ENCODE measurements at places on chromosomes 5 and 9.

DNA sequence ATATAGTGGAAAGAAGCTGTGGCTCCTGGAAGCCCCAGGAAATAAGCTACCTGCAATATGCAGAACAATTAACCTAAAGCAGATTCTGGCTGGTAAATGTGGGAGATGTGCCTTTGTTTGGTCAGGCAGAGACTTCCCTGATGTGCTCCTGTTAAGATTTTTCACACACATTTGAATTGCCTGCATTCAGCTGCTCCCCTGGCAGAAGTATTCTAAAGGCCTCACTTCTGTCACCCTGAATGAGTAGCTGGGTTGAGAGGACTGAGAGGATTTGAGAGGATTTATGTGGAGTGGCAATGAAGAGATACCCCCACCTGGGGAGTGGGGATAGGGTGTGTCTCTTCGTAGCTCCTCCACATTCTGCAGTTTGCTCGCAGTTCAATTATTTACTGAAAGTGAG lies 130.5 kb downstream of the ST8SIA4 start:
- DNase-seq: no peak

GRCh38 chr5:56323505-56323904 lies 90.4 kb upstream of the ANKRD55 start:
- DNase-seq: no peak

DNA sequence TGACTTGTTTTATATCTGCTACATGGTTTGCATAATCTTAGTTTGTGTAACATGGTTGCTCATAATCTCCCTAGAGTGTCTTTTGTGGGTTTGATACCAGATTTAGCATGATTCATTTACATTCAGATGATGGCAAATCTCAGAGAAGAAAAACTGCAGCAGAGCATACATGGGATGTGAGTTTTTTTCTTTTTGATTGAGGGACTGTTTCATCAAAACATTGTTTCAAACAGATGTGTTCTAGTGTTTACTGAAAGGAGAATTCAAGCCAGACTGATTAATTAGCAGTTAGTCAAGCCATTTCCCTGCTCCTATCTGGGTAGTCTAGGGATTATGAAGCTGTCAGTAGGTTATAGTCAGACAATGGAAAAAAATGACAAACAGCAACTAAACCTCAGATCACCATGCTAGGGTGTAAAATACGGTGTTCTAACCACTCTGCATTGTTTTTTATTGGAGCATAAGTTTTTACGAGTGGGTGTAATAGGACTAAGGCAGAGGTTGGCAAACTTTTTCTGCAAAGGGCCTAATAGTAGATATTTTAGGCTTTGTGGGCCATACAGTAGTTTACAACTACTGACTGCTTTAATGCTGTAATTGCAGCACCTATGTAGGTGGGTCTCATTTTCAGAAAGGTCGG lies 10.5 kb upstream of the GDNF start:
- no peak for DNase-seq

DNA sequence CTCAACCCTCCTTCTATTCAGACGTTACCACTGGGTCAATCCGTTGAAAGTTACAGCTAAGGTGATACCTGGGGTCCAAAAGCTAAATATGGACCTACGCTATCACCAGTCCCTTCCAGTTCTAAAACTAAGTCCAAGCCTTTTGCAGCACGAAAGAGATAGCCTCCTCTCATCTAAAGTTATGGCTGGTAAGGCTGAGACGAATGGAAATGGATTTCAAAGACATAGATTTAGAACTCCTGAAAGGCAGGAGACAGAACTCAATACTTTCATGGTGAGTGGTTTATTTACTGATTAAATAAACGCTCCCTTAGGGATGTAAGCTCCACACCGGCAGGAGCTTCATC lies 751 bp upstream of the RIC1 start:
- DNase-seq: no peak

DNA sequence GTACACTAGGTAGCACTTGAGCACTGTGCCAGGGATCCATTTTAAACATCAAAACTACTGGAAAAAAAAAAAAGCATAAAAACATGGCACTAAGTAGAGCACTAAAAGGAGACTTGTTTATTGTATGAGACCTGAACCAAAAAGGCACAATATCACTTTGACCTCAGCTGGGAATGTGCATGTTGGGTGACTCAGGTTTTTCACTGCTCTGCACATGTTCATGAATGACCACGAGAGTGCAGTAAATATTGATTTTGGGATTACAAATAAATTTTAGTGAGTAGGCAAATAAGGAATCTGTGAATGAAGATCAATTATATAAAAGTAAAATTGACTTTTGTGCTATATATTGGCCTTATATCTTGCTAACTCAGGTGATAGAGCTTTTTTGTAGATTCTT lies 11.8 kb downstream of the RMI1 start:
- no peak for DNase-seq

- no peak for DNase-seq
Observed at GRCh38 chr9:114071197-114071795, 6.8 kb downstream of the AMBP start.

DNA sequence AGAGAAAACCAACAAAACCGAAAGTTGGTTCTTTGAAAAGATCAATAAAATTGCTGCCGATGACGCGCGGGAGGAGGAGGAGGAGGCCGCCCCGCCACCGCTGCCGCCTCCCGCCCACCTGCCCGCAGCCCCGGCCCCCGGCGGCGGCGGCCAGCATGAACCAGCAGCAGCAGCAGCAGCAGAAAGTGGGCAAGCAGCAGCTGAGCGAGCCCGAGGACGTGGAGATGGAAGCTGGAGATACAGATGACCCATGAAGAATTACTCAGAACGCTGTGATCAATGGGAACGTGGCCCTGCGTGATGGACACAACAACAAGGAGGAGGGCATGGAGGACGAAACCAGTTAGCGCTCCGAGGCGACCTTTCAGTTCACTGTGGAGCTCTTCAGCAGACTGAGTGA lies 53.9 kb upstream of the EFNA5 start:
- DNase-seq: no peak
